ENCODE measurements at places on chromosomes 3 and 15.

- DNase-seq = no peak
Measured at GRCh38 chr3:16886303-16886683, 1.5 kb downstream of the PLCL2 start.

- no peak for DNase-seq
Measured at GRCh38 chr15:94760348-94760747, 529.0 kb downstream of the MCTP2 start.

GRCh38 chr3:134617608-134618477 is 33.0 kb downstream of the KY start:
- no peak for DNase-seq

GRCh38 chr3:28612232-28612631 is 263.6 kb upstream of the AZI2 start:
- DNase-seq = no peak

DNA sequence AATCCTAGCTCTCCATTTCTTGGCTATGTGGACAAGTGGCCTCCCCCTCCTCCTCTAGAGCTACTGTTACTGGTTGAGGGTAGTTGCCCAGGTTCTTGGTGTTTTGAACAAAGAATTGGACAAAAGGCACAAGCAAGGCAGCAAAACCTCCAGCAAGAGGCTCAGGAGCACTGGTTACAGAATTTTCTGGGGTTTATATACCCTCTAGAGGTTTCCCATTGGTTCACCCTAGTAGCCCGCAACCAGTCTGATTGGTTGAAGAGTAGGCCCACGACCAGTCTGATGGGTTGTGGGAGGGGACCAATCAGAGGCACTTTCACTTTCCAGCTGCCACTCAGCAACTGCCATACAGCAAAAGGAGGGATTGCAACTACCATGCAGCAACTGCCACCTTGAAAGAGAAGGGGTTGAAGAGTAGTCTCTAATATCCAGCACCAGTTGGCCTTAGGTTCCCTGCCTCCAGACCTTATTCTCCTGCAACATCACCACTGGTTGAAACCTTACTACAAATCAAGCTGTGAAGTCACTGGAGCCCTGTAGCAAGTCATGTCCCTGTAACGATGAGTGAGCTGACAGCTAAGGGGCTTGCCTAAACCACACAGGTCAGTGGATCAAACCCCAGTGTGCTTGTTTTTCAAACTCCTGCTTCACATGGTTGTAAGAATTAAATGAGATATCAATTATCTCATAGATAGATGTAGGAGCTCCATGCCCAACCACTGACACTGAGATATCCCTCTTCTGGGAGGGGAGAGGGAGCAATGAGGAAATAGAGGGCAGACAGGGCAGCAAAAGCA is 2.9 kb upstream of the C15orf39 start:
- peak; percentile 75 for DNase-seq

DNA sequence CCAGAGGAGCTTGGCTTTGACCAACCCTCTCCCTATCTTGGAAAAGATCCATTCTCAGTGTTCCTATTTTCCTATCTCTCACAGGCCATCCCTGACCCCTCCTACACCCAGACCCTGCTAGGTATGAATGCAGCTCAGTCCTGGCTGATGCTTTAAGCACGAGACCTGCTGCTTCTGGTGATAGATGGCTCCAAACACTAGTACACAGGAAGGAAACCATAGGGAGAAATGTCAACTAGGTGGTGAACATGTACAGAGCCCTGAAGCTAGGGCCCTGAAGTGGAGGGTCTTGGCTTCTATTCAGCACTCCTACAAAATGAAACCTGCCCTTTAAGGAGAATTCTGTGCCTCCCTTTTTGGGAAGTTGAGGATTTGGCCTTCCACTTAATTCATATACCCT is 47.4 kb upstream of the MANF start:
- DNase-seq = no peak

- DNase-seq = no peak
Measured at GRCh38 chr15:98671060-98672008, 23.0 kb downstream of the IGF1R start.

GRCh38 chr15:67501836-67502461 is 19.0 kb upstream of the C15orf61 start:
- no peak for DNase-seq

DNA sequence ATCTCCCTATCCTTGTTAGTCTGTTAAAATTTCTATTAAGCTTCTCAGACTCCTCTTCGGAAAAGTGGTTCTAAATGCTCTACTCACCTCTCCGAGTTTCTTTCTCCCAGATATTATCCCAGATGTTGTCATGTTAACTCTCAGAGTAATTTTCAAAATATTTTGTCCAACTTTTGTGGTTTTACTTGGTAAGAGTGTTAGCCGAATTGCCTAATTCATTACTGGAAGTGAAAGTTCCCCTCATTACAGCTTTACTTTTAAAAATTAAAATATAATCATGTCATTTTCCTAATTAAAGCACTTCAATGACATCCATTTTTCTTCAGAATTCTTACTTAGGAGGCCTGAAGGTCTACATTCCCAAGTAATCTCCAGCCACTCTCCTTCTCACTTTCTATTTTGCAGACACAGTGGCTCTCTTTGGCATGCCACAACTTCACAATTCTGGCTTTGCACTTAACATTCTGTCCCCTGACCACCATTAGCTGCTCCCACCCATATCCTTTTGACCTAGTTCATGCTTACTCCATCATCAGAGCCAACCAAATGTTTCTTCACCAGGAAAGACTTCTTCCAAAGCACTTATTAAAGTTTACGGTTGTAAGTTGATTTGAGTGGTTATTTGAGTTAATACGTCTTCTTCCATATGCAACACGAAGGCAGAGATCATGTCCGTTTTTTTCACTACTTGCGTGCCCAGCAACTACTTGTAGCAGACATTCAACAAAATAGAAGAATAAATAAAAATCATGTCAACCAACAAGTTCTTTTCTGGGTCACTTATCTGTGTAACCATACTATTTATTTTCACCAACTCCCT is 10.2 kb upstream of the TIPARP start:
- peak; percentile 30 for DNase-seq

GRCh38 chr3:12454076-12454815 is 30.0 kb upstream of the TSEN2 start:
- no peak for DNase-seq

GRCh38 chr3:35779611-35780010 is 140.3 kb downstream of the ARPP21 start:
- DNase-seq = no peak

- DNase-seq = no peak
Measured at GRCh38 chr15:53555226-53555625, 204.2 kb downstream of the WDR72 start.

GRCh38 chr15:39404767-39405181 is 176.1 kb upstream of the THBS1 start:
- DNase-seq = no peak

DNA sequence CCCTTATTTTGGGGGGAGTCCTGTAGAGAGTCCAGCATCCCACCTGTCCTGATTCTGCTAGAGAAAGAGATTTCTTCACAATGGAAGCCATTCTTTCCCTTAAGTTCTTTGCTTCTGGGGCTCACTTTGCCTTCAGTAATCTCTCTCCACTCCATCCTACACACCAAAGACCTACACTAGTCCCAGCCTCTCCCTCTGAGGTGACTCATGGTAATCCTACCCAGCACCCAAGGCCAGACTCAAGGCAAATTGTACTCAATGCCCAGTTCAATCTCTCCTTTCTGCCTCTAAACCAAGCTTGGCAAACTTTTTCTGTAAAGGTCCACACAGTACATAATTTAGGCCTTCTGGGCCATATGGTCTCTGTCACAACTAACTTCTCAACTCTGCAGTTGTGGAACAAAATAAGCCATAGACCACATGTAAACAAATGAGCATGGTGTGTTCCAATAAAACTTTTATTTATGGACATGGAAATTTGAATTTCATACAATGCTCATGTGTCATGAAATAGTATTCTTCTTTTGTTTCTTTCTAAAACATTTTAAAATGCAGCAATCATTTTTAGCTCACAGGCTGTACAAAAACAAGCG is 72.5 kb downstream of the MRPL46 start:
- DNase-seq = no peak

DNA sequence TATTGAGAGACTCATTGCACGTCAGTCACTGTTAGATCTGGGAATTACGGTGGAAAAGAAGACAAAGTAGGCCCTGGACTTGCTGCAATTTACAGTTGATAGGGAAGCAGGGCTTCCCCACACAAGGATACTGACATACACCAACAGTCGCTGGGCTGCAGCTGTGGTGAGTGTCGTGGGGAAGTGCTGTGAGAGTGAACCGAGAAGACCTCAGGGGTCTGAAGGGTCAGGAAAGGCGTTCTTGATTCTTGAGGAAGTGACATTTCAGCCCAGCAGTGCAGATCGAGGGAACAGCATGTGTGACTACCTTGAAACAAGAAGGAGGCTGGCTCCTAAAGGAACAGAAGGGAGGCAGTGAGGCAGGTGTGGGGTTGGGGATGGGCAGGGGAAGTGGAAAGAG is 22.5 kb downstream of the MYZAP start:
- DNase-seq = no peak

DNA sequence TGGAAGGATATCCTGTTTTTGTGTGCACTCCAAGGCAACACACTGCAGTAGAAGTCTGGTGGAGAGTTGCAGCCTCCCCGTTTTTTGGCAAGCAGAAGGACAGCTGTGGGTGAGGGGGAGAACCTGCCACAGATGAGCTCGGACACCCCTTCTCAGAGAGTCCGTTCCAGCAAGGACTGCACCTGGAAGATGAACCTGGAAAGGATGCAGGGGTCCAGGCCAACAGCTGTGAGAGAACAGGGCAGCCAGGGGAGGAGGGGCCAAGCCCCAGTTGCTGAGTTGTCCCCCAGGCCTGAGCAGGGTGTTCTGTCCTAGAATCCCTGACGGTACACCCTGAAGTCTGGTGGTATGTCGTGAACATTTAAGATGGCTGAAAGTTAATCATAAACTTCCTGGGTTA is 30.2 kb downstream of the ZXDC start:
- DNase-seq = no peak

DNA sequence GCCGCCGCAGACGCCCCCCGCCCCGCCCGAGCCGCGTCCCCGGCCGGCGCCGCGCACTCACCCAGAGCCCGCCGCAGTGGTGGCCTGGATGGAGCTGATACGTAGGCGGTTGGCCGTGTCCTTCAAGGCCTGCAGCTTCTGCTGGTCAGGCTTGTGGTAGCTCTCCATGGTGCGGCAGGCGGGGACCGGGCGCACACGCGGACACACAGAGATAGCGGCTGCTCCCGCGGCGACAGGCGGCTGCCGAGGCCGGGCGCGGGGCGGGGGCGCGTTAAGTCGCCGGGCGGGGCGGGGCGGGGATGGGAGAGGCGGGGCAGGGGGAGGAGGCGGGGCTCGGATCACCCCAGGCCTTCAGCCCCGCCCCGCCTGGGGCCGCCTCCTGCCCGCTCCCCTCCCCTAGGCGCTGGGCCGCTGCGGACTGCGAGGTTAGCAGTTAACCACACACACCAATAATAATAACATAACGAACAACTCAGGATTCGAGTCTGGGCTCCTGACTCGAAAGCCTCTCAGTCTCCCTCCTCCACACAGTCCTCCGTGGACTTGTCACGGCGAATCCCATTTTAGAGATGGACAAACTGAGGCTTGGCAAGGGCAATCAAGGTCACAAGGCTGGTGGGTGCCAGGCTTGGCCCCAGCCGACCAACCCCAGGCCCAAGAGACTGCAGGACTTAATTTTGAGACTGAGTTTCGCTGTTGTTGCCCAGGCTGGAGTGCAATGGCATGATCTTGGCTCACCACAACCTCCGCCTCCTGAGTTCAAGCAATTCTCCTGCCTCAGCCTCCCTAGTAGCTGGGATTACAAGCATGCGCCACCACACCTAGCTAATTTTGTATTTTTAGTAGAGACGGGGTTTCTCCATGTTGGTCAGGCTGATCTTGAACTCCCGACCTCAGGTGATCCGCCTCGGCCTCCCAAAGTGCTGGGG is at the start of gene TKT:
Gene TKT (minus strand): TSS at position 248 of the 929 bp plus-strand sequence. CDS start 80 bp downstream, at position 168.
- peak; percentile 79 for DNase-seq

GRCh38 chr15:78641102-78641748 is at the start of gene CHRNB4:
Gene CHRNB4, minus strand, starts transcription at chr15:78641210. Its CDS starts 77 bp downstream, at chr15:78641133.
- no peak for DNase-seq

DNA sequence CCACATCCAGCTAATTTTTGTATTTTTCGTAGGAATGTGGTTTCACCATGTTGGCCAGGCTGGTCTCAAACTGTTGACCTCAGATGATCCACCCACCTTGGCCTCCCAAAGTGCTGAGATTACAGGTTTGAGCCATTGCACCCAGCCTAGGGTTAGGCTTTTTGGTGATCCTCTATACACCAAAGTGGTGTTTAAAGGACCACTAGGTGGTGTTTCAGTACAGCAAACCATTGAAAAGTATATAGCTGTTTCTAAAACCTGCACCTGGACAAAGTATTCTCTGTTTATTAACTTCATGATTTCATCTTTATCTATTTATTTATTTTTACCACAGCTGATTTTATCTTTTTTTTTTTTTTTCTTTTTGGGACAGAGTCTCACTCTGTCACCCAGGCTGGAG is 68.4 kb downstream of the MINDY2 start:
- no peak for DNase-seq

GRCh38 chr3:50487181-50487580 is 16.3 kb downstream of the CACNA2D2 start:
- DNase-seq = no peak

- DNase-seq = no peak
Measured at GRCh38 chr15:89946681-89947299, 34.0 kb upstream of the ARPIN start.

GRCh38 chr3:68996356-68996995 is 17.0 kb downstream of the EOGT start:
- no peak for DNase-seq

DNA sequence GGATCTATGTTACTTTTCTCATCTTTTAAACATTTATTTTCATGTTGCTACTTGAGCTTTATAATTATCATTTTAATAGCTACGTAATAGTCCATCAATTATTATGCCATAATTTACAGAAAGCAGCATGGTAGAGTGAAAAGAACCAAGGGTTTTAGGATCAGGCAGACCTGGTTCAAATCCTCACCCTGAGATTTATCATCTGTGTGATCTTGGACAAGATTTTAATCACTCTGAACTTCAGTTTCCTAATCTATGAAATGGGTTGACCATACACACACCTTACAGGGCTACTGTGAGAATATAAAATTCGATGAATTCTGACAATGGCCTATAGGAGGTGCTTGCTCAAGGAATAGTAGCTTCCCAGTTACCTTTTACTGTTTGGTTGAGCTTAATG is 27.1 kb downstream of the BOC start:
- DNase-seq = no peak

DNA sequence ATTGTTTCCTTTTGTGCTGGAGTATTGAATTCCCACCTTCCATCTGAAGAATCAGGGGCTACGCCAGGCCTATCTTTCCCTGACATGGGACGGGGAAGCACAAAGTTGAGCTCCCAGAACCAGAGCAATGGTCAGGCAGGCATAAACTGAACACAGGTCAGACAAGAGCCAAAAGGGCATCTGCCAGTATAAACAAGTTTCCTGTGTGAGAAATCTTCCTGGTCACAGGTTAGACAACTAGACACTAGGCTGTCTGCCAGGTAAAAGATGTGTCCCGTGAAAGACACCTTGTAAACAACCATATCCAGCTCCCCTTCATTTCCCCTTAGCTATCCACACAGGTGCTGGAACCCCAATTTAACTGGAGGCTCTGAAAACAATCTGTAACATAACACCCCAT is 44.0 kb upstream of the CD96 start:
- DNase-seq = no peak
